RWPE2 (cell line): ENCODE measurements at places on chromosomes 2 and 18.

GRCh38 chr18:22988208-22988607 is 55.1 kb downstream of the RBBP8 start:
- no peak for DNase-seq

GRCh38 chr2:69168144-69168813 is 155.3 kb downstream of the ANTXR1 start:
- DNase-seq: no peak

DNA sequence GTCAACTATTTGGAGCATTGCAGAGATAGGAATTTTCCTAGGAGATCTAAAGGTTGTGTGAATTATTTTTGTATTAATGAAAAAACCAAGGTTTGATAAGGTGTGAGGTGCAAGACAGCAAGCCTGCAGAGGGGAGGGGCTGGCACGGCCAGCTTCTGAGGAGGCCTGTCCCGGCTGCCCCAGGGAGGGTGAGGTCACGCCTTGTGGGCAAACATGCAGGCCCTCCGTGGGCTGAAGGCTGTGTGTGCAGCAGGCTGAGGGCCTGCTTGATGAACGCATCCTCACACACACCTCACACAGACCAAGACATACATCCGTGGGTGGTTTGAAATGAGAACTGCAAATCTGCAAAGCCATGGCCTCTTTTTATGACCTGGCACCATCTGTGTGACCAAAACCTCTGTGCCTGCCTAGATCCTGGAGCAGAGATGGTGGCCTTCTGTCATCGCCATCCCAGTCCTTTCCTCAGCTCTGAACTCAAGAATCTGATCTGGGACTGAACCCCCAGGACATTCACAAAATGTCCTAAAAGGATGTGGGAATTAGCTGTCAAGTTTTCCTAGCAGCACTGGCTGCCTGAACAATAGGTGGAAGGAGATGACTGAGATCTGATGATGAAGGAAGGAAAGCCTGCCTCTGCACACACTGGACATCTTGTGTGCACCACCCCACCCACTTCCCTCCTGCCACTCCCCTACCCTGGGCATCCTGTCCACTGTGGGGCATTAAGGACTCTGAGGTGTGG is 102.4 kb upstream of the MGAT4A start:
- DNase-seq: no peak

- DNase-seq: no peak
These were observed 72.9 kb upstream of the PAX8 start for GRCh38 chr2:113351375-113352355.

- DNase-seq: no peak
These were observed 2.7 kb downstream of the CDH20 start for GRCh38 chr18:61335684-61336555.
